Tibial nerve (tissue), 4 donors: ENCODE measurements at places on chromosomes 1 and 21.

- H3K4me1 ChIP-seq: peaks cover 16% of the 10 kb centered on the region
- DNase-seq: no peak
- H3K4me3 ChIP-seq: no peak overlapping the region
- H3K27ac ChIP-seq: no peak overlapping the region
- no peaks in the 10 kb centered on the region for H3K36me3 ChIP-seq
These were observed 389.8 kb upstream of the ADGRL2 start for GRCh38 chr1:81410941-81411340.

- H3K27me3 ChIP-seq: no peaks in the 10 kb centered on the region
- H3K4me1 ChIP-seq: no peaks in the 10 kb centered on the region
- H3K36me3 ChIP-seq: peaks cover 95% of the 10 kb centered on the region
- no peak for DNase-seq
These were observed 41.5 kb downstream of the CCDC30 start for GRCh38 chr1:42504535-42505128.

GRCh38 chr1:12769976-12770505, 3.5 kb upstream of the PRAMEF12 start:
- H3K36me3 ChIP-seq: no peaks in the 10 kb centered on the region
- H3K27me3 ChIP-seq: no peaks in the 10 kb centered on the region
- no peak for DNase-seq
- H3K4me3 ChIP-seq: no peak overlapping the region
- no peaks in the 10 kb centered on the region for H3K4me1 ChIP-seq

- peaks cover 3% of the 10 kb centered on the region for H3K36me3 ChIP-seq
- no peak overlapping the region for H3K4me3 ChIP-seq
- no peak for DNase-seq
- peaks cover 21% of the 10 kb centered on the region for H3K4me1 ChIP-seq
These were observed 26.0 kb downstream of the PTTG1IP start for GRCh38 chr21:44847261-44848056.

GRCh38 chr1:13948396-13948795, 248.4 kb downstream of the PRDM2 start:
- H3K27ac ChIP-seq: peak overlapping the region; percentile 83
- no peaks in the 10 kb centered on the region for H3K27me3 ChIP-seq
- H3K4me3 ChIP-seq: no peak overlapping the region
- H3K4me1 ChIP-seq: no peaks in the 10 kb centered on the region
- H3K36me3 ChIP-seq: no peaks in the 10 kb centered on the region

- H3K36me3 ChIP-seq: no peaks in the 10 kb centered on the region
- H3K27me3 ChIP-seq: no peaks in the 10 kb centered on the region
- H3K27ac ChIP-seq: no peak overlapping the region
- no peaks in the 10 kb centered on the region for H3K4me1 ChIP-seq
- no peak for DNase-seq
These were observed 13.2 kb upstream of the SLC45A3 start for GRCh38 chr1:205693421-205693991.
